ENCODE measurements at places on chromosomes 13 and 19.

DNA sequence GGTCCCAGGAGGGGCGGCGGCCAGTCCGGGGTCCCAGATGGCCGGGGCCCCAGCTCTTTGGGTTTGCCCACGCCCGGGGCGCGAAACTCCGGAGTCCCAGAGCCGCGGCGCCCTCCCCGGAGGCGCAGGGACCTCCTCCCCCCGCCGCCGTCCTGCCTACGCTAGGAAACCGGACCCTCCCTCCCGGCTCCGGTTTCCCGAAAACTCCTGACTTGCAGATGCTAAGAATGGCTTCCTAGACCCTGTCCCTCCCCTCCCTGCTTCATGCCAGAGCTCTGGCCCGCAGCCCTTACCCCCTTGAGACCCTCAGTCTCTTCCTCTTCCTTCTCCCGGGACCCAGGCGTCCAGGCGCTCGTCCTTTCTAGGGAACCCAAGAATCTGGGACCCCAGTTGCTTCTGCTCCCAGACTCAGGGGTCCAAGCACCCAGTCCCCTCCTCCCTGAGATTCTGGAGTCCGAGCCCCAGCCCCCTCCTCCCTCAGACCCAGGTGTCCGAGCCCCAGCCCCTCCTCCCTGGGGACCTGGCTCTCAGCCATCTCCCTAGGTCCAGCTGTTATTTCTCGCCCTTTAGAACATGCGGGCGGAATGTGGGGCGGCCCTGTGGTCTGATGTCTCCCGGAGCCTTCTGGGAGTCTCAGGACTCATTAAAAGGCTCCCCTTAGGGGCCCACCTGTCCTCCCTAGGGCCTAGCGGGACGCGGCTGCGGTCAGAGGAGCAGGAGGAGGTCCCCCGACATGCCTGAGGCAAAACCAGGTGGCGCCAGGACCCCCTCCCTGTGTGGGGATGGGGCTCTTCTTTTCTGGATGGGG is at the start of gene MYBPC2:
Gene MYBPC2, plus strand, starts transcription at position 672 of the 808 bp plus-strand sequence. Its CDS starts 62 bp downstream, at position 734.
- DNase-seq = no peak

- DNase-seq = no peak
Measured at GRCh38 chr13:85828094-85828684, 29.0 kb upstream of the SLITRK6 start.

GRCh38 chr13:49029570-49029969 is 53.9 kb downstream of the FNDC3A start:
- no peak for DNase-seq

DNA sequence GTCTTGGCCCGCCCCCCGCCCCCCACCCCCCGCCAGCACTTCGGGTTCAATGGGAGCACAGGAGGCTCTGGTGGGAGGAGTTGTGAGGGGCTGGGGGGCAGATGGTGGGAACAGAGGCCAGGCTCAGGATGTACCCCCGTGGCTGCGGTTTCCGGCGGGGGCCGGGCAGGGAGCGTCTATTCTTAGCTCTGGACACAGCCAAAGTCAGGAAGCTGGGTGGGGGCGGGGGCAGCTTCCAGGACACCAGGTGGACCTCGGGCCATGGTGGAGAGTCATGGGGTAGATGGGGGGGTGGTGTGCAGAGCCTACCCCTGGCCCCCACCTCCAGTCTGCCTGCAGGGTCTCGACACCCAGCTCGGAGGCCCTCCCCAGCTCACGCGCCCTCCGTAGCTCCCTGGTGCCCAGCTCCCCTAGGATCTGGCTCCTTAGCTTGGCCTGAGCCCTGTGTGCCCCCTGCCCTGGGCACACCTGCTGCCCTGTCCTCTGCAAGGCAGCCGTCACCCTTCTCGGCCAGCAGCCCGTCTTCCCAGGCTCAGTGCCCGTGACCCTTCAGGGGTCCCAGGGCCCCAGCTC is 2.2 kb upstream of the TBXA2R start:
- DNase-seq = no peak

DNA sequence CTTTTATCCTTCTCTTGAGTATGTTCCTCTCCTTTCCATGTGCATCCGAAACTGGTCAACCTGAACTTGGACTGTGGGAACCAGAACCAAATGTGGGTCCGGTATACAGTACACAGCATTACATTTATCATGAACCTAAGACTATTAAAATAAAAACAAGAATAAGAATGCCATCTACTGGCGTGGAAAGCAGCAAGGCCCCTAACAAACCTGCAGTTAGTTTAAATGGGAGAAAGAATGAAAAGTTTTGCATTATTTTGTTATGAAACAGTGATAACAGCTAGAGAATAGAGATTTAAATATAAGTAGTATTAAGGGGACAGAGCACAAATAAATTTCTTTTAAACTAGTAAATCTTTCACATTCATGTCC is 159.5 kb downstream of the RBM26 start:
- no peak for DNase-seq

GRCh38 chr19:39516270-39516669 is 1.3 kb downstream of the SELENOV start:
- DNase-seq = no peak
